ENCODE measurements at places on chromosomes 16 and 17. TPM values are rescaled to one million over a fixed set of nuclear protein-coding genes. Genes with fewer than 3 reads are reported as not detected.

Gene CBX8
- 2.1 TPM for total RNA-seq

Gene ABCA6
- 0.58 TPM for total RNA-seq

Gene TERB1
- total RNA-seq = not detected

Gene B3GNT9
- 5.3 TPM for total RNA-seq

Gene KRTAP9-3
- not detected for total RNA-seq

Gene TP53TG3D
- not detected for total RNA-seq

Gene ACSM2A
- not detected for total RNA-seq

Gene KRT34
- 0.35 TPM for total RNA-seq

Gene APRT
- 189 TPM for total RNA-seq

Gene SLC16A3
- total RNA-seq = 170 TPM

Gene SEPTIN12
- not detected for total RNA-seq

Gene TNS4
- total RNA-seq = not detected

Gene YPEL2
- total RNA-seq = 41.3 TPM

Gene CD300E
- not detected for total RNA-seq

Gene BEAN1
- total RNA-seq = 3.1 TPM

Measured in glomerular endothelial cell (primary cell).